ENCODE measurements at places on chromosomes 1 and 21.

DNA sequence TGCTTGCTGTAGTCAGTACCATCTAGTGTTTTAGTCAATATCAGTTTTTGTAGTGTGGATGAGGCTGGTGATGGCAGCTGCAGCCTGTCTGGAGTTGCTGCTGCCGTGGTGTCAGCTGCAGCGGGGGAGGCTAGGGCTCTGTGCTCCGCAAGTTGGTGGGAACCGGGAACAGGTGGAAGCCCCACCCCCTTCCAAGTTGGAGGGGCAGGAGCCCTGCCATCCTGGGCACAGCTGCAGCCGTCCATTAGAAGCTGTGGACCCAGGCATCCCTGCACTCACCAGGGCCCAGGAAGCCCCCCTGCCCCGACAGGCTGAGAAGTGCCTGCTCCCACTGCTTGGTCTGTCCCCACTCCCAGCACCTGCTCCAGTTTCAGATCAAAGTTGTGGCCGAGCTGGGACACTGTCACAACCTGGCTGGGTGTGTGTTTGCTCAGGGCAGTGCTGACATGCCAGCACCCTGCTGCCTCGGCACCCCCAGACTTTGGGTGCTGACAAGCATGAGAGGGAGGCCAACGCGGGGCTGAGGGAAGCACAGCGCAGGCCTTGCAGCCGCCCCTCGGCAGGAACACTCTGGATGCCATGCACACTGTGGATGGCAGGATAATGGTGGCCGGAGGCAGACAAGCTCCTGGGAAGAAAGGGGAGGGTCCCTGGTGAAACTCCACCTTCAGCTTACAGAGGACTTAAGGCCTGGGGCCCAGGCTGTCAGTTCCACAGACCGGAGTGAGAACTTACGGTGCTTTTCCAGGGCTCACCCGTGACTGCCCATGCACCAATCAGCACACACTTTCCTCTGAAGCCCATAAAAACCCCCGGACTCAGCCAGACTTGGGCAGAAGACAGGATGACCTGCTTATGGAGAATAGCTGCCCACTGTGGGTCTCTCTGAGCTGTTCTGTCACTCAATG, 86.9 kb downstream of the ADARB1 start:
- DNase-seq = no peak

- no peak for DNase-seq
Measured at GRCh38 chr1:194069168-194069830, 882.9 kb upstream of the B3GALT2 start.

DNA sequence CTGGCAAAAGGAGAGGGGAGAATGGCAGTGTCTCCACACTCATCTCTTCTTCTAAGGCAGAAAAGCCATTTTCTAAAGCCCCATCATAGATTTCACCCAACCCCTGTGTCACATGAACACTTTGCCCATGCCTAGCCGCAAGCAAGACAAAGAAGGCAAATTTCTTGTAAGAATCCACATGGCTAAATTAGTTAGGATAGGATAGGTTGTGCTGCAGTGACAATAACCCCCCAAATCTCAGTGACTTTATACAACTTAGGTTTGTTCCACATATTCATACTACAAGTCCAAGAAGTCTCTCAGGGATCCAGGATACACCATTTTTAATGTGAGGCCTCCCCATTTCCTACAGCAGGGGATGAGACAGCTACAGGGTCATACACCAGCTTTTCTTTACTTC, 40.8 kb downstream of the MIS18A start:
- no peak for DNase-seq

- DNase-seq = no peak
Measured at GRCh38 chr1:152622803-152623202, at the start of gene LCE3A. Gene LCE3A (minus strand): TSS chr1:152623103. CDS start chr1:152623103, 0 bp downstream.

GRCh38 chr1:153679337-153680119, 1.0 kb downstream of the NPR1 start:
- DNase-seq = peak; percentile 22

- DNase-seq = no peak
Measured at GRCh38 chr1:12232221-12232620, 2.4 kb downstream of the VPS13D start.
